ENCODE measurements at places on chromosomes 2 and 18. TPM values are rescaled to one million over a fixed set of nuclear protein-coding genes. Genes with fewer than 3 reads are reported as not detected.

Gene MYO1B
- total RNA-seq, result 21.5 TPM

Gene HOXD1
- total RNA-seq, result 9.6 TPM

Gene SATB2
- total RNA-seq, result 94.9 TPM

Gene ARHGAP15
- total RNA-seq, result 6.7 TPM

Gene FEZ2
- 70.4 TPM for total RNA-seq

Gene ACMSD
- not detected for total RNA-seq

Gene CDH20
- 0.83 TPM for total RNA-seq

Gene RAX
- not detected for total RNA-seq

Gene UGT1A5
- not detected for total RNA-seq

Gene KCNF1
- not detected for total RNA-seq

Gene SPP2
- not detected for total RNA-seq

Gene DPP10
- total RNA-seq, result 1.9 TPM

Gene MRPL44
- 36.3 TPM for total RNA-seq

Gene CLEC4F
- total RNA-seq, result not detected

Gene CKAP2L
- 2.0 TPM for total RNA-seq

Gene IL1R2
- total RNA-seq, result 4.0 TPM

Gene CD8B
- 22.4 TPM for total RNA-seq

Gene ACKR3
- 21.9 TPM for total RNA-seq

Gene ALPI
- 473 TPM for total RNA-seq
